ENCODE measurements at places on chromosomes 11 and 22. TPM values are rescaled to one million over a fixed set of nuclear protein-coding genes. Genes with fewer than 3 reads are reported as not detected.

- no peak for DNase-seq
Observed at GRCh38 chr22:36536717-36537116, 7.8 kb upstream of the EIF3D start.

- no peak for DNase-seq
Observed at GRCh38 chr11:5131584-5132335, 6.4 kb downstream of the OR52A5 start.

DNA sequence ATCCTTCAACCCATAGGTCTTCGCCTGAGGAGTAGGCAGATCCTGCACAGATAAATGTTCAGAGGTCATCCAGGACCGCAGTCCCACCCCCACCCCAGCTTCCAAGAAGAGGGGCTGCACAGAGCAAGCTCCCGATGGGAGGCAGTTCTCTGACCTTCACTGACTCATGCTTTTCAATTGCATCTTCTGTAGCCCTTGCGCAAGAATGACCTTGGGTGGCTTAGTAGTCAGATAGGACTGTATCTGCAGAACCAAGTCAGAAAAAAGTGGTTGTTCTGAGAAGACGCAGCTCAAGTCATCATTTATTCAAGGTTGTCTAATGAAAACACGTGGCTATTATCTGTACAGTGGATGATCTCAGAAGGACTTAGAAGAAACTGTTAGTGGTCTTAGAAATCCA, 16.4 kb upstream of the GRAMD1B start:
- peak; percentile 23 for DNase-seq

The BEST1 gene
- polyA plus RNA-seq, result 1.4 TPM

The IL17REL gene
- polyA plus RNA-seq, result not detected

The ZNF280B gene
- polyA plus RNA-seq, result 0.76 TPM

GRCh38 chr11:130782361-130783222, 133.7 kb downstream of the SNX19 start:
- peak; percentile 52 for DNase-seq

The PTS gene
- polyA plus RNA-seq, result 50.7 TPM

The TRIM51 gene
- polyA plus RNA-seq, result not detected

GRCh38 chr11:36381015-36381360, 84.9 kb downstream of the PRR5L start:
- DNase-seq, result no peak

GRCh38 chr11:94662846-94663390, 95.8 kb downstream of the PIWIL4 start:
- no peak for DNase-seq

The KBTBD3 gene
- 1.7 TPM for polyA plus RNA-seq

The SMTNL1 gene
- not detected for polyA plus RNA-seq

DNA sequence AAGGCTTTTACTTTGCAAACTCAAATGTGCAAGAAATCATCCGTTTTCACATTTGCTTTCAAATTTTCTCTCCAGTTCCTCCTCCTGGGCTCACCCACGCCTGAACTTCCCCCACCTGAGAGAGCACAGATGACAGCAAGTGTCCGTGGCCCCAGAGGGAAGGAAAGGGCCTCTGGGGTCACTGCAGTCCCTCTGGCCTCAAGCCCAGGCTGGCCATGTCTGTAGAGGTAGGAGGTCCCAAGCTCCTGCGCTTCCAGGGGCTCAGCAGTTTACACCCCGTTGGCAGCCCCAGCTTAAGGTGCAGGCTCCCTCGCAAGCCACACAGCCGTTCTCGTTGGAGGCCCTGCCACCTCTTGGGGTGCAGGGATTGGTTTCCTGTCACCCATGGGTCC, 40.5 kb upstream of the PRDM11 start:
- DNase-seq, result no peak

The BRSK2 gene
- 0.55 TPM for polyA plus RNA-seq
